ENCODE measurements at places on chromosomes 4 and X.

DNA sequence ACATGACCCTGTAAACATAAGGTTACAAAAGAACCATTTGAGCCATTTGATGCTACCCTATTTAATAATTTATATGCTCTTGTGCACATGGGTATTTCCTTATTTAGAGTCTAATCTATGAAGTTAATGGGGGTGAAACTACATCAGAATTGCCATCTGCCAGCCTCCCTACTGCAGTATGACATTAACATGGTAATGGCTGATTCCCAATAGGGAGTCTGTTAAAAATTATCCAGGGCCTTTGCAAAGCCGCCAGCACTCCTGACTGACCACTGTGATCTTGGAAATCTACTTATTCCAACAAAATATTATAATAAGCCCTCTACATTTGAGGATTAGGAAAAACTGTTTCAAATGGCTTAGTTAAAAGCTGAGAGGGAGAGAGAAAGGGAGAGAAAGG lies 153.7 kb downstream of the CLCN4 start:
- no peak for DNase-seq

DNA sequence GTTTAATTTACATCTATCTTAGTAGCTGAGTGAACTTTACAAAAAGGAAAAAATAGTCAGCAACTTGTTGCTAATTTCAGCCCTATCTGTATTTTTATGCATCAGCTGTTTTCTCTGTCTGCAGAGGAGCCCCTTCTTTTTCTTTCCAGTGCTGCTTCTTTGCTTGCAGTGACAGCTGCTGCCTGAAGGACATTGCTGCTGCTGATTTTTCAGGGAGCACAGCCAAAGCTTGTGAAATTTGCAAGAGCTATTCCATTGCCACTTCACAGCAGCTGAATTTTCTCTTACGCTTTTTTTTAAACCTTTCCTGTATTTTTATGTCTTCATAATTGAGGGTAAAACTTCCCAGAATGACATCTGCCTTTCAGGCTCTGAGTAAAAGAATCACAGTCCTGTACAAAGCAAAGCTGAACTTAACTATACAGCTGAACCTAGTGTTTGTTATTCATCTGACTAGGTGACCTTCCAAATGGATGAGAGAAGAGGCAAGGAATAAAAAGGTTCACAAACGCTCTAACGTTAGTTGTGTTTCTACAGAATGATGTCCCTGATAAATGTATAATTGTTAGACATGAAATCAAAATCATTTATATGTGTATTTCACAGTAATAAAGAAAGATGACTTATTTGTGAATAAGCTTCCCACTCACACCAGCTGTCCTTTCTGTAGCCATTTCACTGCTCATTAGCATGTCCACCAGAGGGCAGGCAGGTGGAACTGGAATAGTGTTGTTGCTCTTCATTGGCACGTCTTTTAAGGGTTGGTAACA lies 541.4 kb downstream of the ADGRL3 start:
- no peak for DNase-seq

DNA sequence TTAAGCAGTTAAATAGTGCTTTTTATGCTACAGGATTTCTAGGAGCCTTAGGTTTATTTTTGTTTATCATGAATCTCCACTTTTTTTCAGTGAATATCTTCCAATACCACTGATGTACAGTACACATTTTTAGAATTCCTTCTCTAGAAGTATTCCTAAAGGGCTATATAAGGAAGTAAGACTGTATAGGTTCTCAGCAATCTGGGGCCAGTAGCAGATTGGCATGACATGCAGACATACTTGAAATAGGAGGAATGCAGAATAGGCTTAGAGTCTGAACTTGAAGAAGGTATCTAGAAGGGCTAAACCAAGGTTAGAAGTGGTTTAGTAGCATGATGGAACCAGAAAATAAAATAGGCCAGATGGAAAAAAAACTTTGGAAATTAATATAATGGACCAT lies 29.8 kb downstream of the HEPH start:
- DNase-seq, result no peak

DNA sequence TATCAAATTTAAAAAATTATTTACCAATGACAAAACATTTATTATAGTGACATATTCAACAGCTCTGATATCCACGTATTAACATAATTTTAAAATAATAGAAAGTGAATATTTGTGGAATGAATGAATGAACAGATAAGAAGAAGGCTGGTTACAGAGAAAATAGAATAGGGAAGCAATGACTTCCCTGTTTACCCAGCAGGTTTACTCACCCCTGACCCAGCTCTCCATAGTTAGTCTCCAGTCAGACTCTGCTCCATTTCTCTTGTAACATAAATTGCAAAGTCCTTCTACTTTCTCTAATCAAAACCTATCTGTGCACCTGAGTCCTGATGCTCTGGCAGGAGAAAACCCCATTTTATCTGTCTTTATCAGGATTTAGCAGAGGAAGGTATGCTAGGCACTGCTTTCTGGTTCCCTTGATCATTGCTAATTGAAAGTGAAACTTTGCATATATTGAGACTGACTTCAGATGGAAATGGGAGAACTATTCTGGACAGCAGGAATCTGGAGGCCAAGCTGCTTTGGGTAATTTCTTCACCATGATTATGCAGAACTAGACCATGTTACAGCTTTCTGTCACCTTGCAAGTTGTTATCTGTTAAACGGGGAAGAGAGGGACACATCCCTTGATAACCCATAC lies 363.0 kb downstream of the FAT4 start:
- DNase-seq, result no peak

GRCh38 chr4:660401-660800 lies 13.7 kb downstream of the ATP5ME start:
- no peak for DNase-seq

GRCh38 chr4:3042226-3042625 lies 32.1 kb downstream of the HTT-AS start:
- DNase-seq, result no peak
